ENCODE measurements at places on chromosomes 2 and 18.

DNA sequence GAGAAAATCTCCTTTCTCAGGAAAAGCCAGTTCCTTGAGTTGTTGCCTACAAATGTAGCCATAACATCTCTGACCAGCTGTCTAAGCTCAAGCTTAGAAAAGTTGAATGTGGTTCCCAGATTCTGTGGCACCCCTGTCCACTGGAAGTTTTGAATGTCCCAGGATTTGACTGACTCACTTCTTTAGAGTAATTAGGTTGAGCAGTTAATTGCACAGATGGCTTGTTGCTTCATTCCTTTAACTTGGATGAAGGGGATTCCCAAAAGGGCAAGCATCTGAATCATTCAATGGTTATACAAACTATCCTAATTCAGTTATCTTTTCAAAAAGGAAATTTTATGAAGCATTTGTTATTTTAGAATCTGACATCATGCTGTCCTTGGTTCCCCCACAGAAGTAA is 374.7 kb downstream of the LNPK start:
- no peak for DNase-seq

DNA sequence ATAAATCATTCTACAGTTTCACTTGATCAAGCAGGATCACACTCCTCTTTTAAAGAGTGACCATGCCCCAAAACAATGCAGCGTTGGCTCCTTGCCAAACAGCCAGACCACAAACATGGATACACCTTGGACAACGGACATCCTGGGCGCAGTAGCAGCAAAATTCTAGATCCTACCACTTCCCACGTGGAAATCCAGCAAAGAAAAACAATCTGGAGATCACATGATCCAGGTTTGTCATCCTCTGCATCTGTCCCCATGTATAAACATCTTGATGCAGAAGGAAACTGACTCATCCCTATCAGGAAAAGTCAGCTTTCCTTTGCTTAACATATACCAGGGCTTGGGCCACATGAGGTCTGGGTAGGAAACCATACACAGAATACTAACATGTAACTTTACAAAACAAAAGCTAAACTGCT is 53.1 kb downstream of the ZNF521 start:
- no peak for DNase-seq

GRCh38 chr2:17959833-17960232 is 81.4 kb downstream of the KCNS3 start:
- no peak for DNase-seq

DNA sequence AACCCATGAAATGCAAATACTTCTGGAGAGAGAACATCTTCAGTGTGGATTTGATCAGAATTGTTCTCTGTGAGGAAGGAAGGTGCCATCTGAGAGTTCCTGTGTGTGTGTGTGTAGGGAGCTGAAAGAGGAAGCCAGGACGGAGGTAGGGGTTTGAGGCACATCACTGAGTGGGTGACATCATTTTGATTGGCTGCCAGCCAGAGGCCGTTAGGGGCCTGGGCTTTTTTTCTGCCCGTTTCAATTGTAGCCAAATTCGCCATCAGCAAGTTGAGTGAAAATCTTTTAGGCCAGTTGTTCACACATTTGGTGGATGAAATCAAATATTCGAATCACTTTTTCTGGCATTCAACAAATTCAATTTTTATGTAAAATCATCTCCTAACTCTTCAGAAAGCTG is 48.9 kb downstream of the TSN start:
- no peak for DNase-seq

DNA sequence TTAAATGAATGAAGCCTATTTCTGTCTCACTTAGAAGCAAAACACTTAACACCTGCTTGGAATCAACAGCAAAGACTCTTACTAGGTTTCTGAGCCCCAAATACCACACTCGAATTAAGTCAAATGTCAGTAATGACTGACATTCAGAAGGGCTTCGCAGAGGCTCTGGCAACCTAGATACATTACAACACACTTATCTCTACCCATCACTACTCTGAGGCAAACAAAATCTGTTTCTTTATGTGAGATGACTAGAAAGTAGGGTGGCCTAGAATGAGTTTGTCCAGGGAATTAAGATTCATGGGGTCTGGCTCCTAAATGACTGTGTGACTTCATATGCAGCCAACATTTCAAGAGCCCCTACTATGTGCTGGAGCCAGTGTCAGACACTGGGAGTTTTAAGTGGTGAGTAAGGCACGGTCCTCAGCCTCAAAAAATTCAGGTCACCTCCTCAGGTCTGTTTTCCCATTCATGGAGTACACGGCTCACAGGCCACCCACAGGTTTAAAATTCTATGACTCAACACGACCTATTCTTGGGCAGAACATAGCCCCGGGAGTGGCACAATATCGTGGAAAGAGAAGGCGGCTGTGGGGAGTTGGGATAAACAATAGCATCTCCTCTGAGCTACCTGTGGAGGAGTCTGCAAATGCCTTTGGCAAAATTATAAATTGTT is 150.3 kb upstream of the ZFP36L2 start:
- no peak for DNase-seq

DNA sequence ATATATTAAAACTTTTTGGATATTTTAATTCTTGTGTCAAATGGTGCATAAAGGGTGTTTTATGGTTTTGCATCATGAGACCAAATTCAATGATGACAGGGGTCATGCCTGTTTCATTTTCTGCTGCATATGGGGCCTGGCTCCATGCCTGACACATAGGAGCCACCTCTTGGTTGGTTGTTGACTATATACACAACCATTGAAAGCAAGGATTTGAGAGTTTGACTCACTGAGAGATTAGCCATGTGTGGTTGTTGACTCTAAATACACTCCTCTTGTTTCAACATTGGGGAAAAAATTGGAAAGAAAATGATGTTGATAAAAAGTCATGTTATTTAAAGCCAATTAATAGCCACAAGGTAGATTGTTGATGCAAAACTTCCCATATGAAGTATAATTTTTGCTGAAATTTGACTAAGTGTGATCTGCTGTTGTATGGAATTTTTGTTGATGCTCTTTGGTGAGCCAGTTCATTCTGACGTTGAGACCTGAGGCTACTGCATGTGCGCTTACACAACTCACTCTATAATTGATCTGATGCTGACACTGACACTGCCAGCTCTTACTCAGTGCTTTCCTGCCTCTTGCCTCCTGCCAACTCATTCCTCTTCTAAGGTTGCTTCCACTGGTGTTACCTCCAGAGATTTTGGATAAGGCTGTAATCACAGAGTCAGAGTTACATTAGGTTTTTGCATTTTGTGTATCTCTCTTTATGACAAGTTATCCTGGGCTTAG is 446.2 kb upstream of the SLC14A2 start:
- no peak for DNase-seq

GRCh38 chr18:69586537-69586936 is 185.8 kb downstream of the DOK6 start:
- DNase-seq, result no peak

- no peak for DNase-seq
These were observed 107.6 kb upstream of the ODC1 start for GRCh38 chr2:10555810-10556111.

- no peak for DNase-seq
These were observed 57.7 kb downstream of the PELI1 start for GRCh38 chr2:64086347-64087082.

GRCh38 chr2:39033980-39034379 is 86.9 kb downstream of the SOS1 start:
- no peak for DNase-seq

GRCh38 chr18:46372670-46373069 is 268.5 kb downstream of the HAUS1 start:
- DNase-seq, result no peak

DNA sequence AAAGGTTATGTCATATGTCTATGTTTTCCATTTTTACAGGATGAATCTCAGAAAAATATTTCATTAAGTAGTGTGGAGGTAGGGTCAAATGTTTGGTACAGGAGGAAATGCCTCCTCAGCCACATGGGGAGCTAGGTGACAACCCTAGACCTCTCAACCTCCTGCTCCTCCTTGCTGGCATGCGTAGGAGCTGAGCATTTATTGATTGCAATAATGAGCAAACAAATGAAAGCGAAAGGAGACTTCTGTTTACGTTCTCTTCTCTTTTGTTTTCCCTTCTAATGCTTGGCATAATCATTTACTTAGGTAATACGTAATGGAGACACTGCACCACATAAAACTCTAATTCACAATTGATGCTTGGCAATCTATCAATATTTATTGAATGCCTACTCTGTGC is 95.1 kb upstream of the CCBE1 start:
- no peak for DNase-seq

GRCh38 chr2:226649201-226649600 is 150.4 kb downstream of the IRS1 start:
- no peak for DNase-seq

DNA sequence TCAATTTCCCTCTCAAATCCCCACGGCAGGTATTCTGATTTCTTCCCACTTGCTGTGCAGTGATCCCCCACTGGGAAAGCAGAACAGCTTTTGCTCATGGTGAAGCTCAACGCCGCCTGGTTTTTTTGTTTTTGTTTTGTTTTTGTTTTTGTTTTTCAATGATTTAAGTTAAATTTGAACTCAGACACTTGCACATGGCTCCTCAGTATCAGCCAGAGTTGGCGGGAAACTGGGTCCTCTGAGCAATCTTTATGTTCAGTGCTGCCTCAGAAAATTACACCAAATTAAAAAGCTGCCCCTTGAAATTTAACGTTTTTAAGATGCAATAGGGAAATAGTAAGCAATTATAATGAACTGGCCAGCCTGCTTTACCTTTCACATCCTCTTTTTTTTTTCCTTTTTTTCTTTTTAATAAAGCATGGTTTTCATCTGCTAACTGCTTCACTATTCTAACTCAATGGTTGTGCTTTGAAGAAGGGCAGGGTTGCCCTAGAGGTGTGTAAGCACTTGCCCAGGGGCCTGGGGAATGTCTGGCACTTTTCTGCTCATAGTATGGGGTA is 277.0 kb upstream of the HNRNPA3 start:
- DNase-seq, result no peak

DNA sequence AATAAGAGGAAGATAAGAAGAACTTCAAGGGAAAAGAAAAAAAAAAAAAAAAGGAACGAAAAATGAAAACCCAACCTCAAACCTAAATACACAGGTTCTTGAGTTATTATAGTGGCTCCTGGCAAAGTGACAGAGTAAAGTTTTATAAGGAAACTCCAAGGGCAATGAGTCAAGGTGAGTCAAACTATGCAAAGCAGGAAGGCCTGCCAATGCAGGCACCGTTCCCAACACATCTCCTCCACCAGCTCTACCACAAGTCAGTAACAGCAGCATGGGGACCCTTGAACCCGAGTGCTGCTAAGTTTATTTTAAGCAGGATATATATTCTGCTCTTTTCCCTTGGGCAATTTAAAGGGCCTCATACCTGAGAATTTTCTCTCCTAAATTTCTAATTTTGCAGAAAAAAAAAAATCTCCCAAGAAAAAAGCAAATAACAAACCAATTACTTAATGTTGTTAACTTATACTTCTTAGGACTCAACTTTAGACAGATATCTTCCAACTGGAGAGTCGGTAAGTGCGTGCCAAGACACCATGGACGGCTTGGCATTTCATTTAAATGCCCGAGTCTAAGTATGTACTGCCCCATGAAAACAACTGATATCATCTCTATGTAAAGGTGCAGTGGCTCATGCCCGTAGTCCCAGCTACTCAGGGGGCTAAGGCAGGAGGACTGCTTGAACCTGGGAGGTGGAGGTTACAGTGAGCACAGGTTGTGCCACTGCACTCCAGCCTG is 75.7 kb upstream of the TFCP2L1 start:
- no peak for DNase-seq

DNA sequence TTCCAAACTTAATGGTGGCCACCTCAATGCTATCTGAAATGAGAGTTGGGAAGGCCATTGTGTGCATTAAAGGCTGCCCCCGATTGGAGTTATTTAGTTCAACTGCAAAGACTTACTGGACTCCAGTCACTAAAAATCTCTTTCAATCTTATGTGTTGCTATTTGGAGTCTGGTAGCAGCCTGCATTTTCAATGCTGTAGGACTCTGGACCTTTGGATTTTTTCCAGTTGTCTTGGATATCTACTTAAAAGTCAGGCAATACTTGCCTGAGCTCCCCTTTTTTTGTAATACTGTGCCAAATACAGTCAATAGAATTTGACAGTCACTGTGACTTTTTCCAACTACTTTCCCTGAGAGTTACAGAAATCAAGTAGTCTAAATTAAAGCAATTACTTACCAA is 281.9 kb downstream of the TRIB2 start:
- no peak for DNase-seq

GRCh38 chr2:225691711-225692110 is 292.2 kb downstream of the NYAP2 start:
- DNase-seq, result no peak

DNA sequence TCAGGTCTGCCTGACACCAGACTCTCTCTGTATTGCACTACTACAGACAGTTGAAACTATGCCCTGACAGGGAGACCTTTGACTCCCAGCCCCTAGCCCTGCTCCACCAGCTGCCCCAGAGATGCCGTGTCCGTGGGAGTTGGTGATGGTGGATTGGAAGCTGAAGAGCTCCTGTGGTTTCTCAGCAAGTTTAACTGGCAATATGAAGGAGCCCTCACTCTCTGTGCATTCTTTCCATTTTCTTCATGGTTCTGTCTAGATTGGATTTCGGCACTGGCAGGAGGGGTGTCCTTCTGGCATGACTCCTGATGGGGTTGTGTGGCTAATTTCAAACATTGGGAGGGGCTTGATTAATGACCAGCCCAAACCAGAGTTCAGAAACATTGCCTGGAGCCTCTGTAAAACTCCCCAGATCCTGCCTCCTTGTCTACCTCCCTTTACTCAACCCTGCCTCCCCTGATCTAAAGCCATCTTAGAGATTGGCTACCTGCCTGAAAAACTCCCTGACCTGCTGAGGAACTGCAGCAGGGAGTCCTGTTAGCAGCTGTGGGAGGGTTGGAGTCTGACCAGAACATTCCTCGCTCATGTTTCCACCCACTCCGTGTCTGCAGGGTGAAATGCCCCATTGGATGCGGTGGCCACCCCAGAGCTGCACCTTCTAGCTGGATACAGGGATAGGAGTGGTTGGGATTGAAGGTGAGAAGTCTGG is 206.9 kb upstream of the SPRED2 start:
- no peak for DNase-seq

DNA sequence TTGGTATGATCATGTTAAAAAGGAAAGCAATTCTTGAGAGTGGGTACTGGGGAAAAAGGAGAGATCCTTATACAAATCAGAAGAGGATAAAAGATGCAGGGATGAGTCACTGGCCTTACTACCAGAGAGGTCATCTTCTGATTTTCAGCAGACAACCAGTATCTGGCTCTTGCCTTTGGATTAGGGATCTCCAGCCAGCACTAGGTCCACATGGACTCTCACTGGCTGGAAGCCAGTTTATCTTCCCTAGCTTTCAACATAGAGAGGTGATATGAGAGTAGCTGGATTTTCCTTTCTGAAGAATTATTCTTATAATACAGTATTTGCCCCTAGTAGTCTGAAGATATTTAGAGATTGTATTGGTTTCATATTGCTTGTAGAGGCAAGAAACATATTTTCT is 30.2 kb downstream of the CERKL start:
- DNase-seq, result no peak

GRCh38 chr2:189835855-189836558 is 51.8 kb downstream of the PMS1 start:
- no peak for DNase-seq

Data from esophagus squamous epithelium (tissue), 5 donors.